ENCODE measurements at places on chromosomes 3 and 15. TPM values are rescaled to one million over a fixed set of nuclear protein-coding genes. Genes with fewer than 3 reads are reported as not detected.
A peak's percentile ranks its signal among the peaks of the same experiment; 100 is the strongest.

Gene ROPN1
- total RNA-seq, result not detected

Gene ISL2
- not detected for total RNA-seq

Gene CAMP
- total RNA-seq, result not detected

GRCh38 chr3:71577011-71577410 is 6.5 kb downstream of the FOXP1 start:
- DNase-seq, result peak; percentile 37

DNA sequence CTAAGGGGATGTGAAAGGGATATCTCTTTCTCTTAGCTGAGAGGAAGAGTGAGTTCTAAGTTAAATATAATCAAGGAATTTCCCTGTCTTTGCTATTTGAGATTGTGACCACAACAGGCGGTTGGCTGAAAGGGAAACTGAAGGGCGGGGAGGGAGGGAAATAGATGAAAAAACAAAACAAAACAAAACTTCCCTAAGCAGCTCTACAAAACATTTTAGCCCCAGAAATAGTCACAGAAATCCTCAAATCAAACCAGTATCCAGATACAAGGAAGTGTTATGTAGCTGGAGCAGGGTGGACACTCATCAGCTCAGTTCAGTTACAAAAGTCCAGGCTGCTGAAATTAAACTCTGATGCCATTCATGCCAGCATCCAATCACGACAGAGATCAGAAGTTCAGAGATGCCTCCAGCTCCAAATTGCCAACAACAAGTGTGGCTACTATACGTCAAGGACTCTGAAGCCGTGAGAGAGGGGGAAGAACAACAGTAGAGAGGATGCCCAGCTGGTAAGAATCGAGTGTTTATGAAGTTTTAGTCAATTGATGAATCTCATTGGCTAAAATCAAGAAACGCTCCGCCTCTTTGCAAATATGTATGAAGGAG is 319 bp upstream of the TP63 start:
- peak; percentile 46 for DNase-seq

DNA sequence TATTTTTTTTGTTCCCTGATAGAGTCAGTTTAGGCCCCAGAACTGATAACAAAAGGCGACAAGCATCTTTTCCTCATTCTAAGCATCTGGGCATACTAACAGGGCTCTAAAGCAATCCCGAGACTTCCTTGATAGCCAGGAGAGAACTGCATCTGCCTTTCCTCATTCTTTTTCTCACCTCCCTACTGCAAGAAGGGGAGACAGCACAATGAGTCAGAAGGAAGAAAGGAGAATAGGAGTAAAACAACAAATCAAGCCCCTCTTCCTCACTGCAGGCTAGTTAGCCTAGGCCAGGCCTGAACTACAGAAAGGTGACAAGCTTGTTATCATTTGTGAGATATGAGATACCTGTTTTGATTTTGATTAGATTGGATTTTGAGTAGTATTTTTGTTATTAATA is 97.9 kb downstream of the NAALADL2 start:
- no peak for DNase-seq

DNA sequence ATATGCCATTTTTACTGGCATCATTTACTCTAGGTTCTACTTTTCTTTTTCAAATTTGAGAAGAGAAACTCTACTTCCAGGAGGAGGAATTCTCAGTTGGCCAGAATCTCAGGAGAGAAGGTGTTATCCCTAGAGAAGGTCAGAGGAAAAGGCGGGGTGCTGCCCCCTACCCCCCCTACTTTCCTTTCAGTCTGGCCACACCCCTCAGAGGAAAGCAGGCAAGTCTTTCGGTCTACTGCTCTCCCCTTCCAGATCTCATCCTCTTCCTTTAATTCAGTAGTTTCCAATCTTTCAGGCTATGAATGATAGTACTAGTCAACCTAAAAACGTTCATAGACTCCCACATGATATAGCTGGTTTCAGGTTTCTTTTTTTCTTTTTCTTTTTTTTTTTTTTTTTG is 366.5 kb upstream of the TBL1XR1 start:
- no peak for DNase-seq
